Osteoblast (primary cell): ENCODE measurements at places on chromosomes 1 and 21.

- peaks cover 27% of the 10 kb centered on the region for H3K4me1 ChIP-seq
- no peak overlapping the region for H3K4me3 ChIP-seq
- H3K27me3 ChIP-seq = no peaks in the 10 kb centered on the region
- peak overlapping the region; percentile 30 for H3K27ac ChIP-seq
- H3K36me3 ChIP-seq = peaks cover 75% of the 10 kb centered on the region
Measured at GRCh38 chr1:8860738-8861516, 17.6 kb downstream of the ENO1 start.

DNA sequence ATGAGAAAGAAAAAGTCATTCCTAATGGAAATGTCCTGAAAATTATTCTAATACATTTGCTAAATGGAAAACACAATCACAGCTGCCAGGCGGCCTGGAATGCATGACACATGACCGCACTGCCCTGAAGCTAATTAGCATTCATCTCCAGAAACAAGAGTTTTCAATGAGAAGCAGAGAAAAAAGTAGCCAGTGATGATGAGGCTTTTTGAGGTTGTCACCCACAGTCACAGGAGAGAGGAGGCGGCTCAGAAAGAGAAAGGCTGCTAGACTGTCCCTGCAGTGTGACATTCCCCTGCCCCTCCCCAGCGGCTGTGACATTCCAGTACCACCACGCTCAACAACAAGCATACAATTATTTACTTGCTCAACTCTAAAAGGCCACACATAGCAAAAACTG, 122.9 kb upstream of the KRTAP19-8 start:
- no peak overlapping the region for H3K27ac ChIP-seq
- no peak overlapping the region for H3K4me3 ChIP-seq
- DNase-seq = no peak
- no peaks in the 10 kb centered on the region for H3K36me3 ChIP-seq

DNA sequence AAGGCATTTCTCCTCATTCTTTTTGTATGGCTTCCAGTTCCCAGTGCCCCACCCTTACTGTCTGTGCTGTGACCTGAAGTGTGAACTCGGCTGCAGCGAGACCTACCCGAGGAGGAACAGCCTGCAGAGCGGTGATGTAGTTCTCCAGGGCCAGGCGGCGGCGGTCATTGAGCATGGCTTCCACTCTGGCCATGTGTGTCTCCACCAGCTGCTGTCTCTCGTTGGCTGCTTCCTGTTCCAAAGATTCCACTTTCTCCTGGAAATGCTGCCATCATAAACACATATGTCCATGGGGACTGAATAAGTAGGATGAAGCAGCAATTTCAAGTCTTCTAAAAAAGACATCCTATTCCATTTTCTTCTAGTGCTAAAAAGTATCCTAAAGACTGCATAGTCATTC, 195.6 kb downstream of the APP start:
- peaks cover 26% of the 10 kb centered on the region for H3K36me3 ChIP-seq
- no peak overlapping the region for H3K4me3 ChIP-seq
- no peaks in the 10 kb centered on the region for H3K4me1 ChIP-seq
- DNase-seq = no peak

DNA sequence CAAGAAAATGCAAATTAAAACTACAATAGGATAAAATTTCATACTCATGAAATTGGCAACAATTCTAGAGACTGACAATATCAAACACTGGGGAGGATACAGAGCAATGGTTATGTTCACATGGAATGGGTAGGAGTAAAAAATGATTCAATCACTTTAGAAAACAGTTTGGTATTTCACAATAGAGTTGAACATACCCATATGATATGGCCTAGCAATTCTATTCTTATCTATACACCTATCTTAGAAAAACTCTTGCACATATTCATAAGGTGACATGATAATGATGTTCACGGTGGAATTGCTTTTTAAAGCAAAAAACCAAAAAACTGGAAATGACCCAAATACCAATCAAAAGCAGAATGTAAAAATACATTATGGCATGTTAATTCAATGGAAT, 28.7 kb downstream of the PHC2 start:
- H3K27me3 ChIP-seq = no peaks in the 10 kb centered on the region
- no peak overlapping the region for H3K4me3 ChIP-seq
- peaks cover 7% of the 10 kb centered on the region for H3K36me3 ChIP-seq
- DNase-seq = no peak
- H3K27ac ChIP-seq = no peak overlapping the region
- no peaks in the 10 kb centered on the region for H3K4me1 ChIP-seq

GRCh38 chr1:234987415-234988154, 141.1 kb downstream of the TOMM20 start:
- DNase-seq = peak; percentile 77
- H3K27ac ChIP-seq = peak overlapping the region; percentile 97
- H3K4me1 ChIP-seq = peaks cover 44% of the 10 kb centered on the region
- H3K27me3 ChIP-seq = no peaks in the 10 kb centered on the region
- H3K4me3 ChIP-seq = no peak overlapping the region
- no peaks in the 10 kb centered on the region for H3K36me3 ChIP-seq

GRCh38 chr21:41135746-41136145, 32.2 kb upstream of the BACE2 start:
- H3K27ac ChIP-seq = no peak overlapping the region
- H3K4me1 ChIP-seq = peaks cover 4% of the 10 kb centered on the region
- H3K27me3 ChIP-seq = peaks cover 3% of the 10 kb centered on the region
- DNase-seq = no peak
- no peaks in the 10 kb centered on the region for H3K36me3 ChIP-seq

- H3K27ac ChIP-seq = no peak overlapping the region
- H3K27me3 ChIP-seq = no peaks in the 10 kb centered on the region
- DNase-seq = no peak
- H3K4me3 ChIP-seq = no peak overlapping the region
- H3K36me3 ChIP-seq = no peaks in the 10 kb centered on the region
Measured at GRCh38 chr1:164703463-164703862, 144.5 kb downstream of the PBX1 start.

DNA sequence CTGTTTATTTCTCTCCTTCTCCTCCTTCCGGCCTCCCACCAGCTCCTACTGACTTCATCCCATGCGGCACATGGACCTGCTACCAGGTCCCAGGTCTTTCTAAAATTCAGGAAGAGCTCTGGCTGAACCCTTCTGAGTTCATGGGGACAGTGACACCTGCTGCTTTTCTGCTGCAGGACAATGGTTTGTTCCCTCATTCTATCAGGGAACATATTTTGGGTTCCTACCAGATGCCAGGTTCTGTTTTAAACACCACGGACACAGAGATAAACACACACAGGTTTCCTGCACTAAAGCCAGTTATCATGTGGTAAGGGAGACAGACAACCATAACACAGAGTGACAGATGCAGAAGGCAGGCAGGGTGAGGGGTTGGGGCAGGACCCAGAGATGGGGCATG, 114.0 kb upstream of the RAB4A start:
- H3K27ac ChIP-seq = no peak overlapping the region
- H3K36me3 ChIP-seq = no peaks in the 10 kb centered on the region
- peaks cover 5% of the 10 kb centered on the region for H3K27me3 ChIP-seq
- H3K4me1 ChIP-seq = no peaks in the 10 kb centered on the region

DNA sequence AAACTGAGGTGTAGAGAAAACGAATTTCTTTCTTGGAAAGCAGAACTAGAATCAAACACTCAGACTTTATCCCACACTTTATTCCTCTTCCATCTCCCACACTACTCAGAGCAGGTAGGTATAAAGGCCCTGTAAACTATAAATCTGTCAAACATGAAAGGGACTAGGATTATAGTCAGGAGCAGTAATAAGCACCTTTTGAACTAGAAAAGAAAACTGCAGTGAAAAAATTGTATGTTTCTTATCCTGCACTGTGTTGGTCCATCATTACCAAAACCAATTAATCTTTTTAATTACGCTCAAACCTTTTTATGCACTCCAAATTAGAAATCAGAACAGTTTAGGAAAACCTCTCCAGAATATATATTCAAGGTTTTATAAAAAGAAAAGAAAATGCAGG, 47.6 kb downstream of the LPAR3 start:
- no peak overlapping the region for H3K27ac ChIP-seq
- no peak for DNase-seq
- H3K27me3 ChIP-seq = peaks cover 4% of the 10 kb centered on the region
- peaks cover 23% of the 10 kb centered on the region for H3K4me1 ChIP-seq

GRCh38 chr1:204447190-204447589, 35.6 kb upstream of the PPP1R15B start:
- H3K4me1 ChIP-seq = peaks cover 14% of the 10 kb centered on the region
- DNase-seq = no peak
- peaks cover 10% of the 10 kb centered on the region for H3K27me3 ChIP-seq
- no peaks in the 10 kb centered on the region for H3K36me3 ChIP-seq
- no peak overlapping the region for H3K27ac ChIP-seq

DNA sequence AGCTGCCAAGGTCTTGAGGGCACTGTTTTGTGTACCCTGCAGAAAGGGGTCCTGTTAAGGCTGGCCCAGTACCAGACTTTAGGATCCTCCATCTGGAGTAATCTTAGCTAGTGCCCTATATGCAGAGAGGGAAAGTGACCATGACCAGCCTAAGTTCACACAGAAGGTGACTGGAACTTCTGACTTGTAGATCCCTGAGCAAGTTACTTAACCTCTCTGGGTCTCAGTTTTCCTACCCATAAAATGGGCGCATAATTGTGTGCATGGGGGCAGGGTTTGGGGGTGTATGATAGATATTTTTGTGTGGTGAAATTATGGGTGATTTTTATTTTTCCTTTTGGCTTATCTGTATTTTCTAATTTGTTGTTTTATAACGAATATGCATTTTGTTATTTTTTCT, 3.3 kb upstream of the SHISAL2A start:
- H3K27ac ChIP-seq = no peak overlapping the region
- H3K36me3 ChIP-seq = no peaks in the 10 kb centered on the region
- H3K4me3 ChIP-seq = no peak overlapping the region
- DNase-seq = no peak

DNA sequence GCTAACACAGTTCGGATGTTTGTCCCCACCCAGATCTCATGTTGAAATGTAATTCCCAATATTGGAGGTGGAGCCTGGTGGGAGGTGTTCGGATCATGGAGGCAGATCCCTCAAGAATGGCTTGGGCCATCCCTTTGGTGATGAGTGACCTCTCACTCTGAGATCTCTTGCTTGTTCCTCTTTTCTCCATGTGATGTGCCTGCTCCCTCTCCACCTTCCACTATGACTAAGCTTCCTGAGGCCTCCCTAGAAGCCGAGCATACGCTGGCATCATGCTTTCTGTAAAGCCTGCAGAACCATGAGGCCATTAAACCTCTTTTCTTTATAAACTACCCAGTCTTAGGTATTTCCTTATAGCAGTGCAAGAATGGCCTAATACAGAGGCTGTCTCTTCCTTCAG, 8.1 kb upstream of the PLA2G5 start:
- H3K4me3 ChIP-seq = no peak overlapping the region
- H3K27me3 ChIP-seq = no peaks in the 10 kb centered on the region
- no peak for DNase-seq
- no peak overlapping the region for H3K27ac ChIP-seq
- H3K36me3 ChIP-seq = no peaks in the 10 kb centered on the region

DNA sequence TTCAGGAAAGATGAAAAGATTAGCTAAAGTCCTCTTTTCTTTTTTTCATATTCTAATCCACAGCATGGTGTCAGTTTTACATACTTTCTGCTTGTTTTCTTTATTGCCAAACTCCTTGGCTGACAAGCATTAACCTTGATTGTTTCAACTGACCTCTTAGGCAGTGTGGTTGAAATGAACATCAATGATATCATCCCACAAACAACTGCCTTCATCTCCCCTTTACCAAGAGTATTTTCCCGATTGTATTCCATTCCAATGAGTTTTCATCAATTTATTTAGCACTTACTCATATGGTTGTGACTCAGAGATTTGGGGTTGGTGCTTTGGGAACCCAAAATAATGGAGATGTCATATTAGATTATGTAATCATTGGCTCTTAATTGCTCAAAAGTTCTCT, 71.8 kb downstream of the SPAG17 start:
- no peak overlapping the region for H3K27ac ChIP-seq
- H3K36me3 ChIP-seq = no peaks in the 10 kb centered on the region
- no peak for DNase-seq
- no peak overlapping the region for H3K4me3 ChIP-seq
- peaks cover 40% of the 10 kb centered on the region for H3K4me1 ChIP-seq
- H3K27me3 ChIP-seq = peaks cover under 1% of the 10 kb centered on the region

- H3K27ac ChIP-seq = peak overlapping the region; percentile 42
- H3K36me3 ChIP-seq = peaks cover 24% of the 10 kb centered on the region
- DNase-seq = no peak
- no peaks in the 10 kb centered on the region for H3K27me3 ChIP-seq
- peaks cover 17% of the 10 kb centered on the region for H3K4me1 ChIP-seq
Measured at GRCh38 chr1:37692834-37693175, 489 bp downstream of the CDCA8 start.
